NCI-H510A treated with DMSO at 0.1 percent for 48 hours (cell line): ENCODE measurements at places on chromosomes 6 and 20.

DNA sequence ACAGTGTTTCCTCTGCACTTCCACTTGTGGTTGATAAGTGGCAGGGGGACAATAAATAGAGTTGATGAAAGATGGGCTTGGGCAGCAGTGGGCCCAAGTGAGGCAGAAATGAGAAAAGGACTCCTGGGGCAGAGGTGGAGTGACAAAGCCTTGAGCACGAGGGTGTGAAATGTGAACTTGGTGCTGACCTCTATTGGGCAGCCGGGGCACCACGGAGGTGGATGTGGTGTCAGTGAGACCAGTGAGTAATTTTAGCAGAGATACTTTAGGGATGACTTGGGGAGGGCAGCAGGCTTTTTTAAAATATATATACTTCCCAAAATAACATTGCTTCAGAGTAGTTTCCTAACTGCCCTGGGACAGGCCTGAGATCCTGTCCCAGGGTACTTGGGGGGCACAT, 30.6 kb upstream of the MYLK2 start:
- no peak for DNase-seq

DNA sequence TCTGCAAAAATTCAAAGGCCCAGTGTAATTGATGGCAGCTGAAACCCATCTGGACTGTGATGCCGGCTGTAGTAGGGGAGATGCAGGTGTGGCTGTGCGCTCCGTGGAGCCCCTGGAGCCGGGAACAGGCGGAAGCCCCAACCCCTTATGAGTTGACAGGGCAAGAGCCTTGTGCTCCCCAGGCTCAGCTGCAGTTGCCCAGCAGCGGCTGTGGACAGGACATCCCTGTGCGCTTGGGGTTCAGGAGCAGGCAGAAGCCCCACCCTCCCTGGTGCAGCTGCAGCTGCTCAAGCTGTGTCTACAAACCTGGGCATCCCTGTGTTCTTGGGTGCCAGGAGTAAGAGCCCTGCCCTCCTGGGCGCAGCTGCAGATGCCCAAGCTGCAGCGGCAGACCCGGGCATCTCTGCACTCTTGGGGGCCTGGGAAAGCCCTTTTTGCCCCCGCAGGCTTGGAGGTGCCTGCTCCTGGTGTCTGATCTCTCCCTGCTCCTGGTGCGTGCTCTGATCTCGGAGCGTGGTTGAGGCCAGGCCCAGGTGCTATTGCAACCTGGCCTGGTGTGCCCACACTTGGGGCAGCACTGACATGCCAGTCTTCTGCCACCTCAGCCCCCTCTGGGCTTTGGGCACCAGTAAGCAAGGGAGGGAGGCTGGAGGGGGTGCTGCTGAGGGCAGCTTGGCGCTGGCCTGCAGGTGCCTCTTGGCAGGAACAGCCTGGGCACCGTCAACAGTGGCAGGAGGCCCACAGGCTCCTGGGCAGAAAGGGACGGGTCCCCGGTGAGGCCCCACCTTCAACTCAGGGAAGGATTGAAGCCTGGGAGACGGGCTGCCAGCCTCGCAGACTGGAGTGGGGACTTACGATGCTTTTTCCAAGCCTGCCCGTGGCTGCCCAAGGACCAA, 30.3 kb downstream of the OR2J2 start:
- no peak for DNase-seq

GRCh38 chr6:9540534-9541126, 874.2 kb downstream of the TFAP2A start:
- peak; percentile 0 for DNase-seq

GRCh38 chr6:92715991-92716390, 703.4 kb downstream of the EPHA7 start:
- DNase-seq, result no peak

DNA sequence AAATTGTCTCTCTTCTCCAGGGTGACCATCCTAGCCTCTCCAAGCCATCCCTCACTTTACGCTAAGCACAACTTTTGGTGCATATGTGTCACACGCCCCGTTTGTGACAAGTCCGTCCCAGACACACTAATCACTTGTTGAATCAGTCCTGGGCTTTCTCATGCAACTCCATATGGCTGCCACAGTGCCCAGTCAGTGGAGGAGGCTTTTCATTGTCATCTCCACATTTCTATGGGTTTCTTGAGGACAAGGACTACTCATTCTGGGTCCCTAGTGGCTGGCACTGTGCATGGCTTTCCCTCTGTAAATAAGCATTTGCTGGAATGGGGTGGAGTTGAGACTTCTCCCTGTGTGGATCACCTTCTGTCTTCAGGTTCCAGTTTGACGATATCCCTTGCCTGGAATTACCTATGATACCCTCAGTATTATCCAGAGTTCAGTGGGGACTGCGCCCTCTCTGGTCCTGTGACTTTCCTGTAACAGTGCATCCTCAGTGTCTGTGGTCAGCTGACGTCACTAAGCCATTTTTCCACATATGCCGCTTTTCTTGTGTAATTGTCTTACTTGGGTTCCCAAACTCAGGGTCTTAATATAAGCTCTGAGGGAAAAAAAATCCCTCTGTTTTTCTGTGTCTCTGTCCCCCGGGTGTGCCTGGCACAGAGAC, 59.8 kb upstream of the MYL9 start:
- no peak for DNase-seq

- no peak for DNase-seq
These were observed 263.5 kb upstream of the TAB2 start for GRCh38 chr6:149053848-149054558.

DNA sequence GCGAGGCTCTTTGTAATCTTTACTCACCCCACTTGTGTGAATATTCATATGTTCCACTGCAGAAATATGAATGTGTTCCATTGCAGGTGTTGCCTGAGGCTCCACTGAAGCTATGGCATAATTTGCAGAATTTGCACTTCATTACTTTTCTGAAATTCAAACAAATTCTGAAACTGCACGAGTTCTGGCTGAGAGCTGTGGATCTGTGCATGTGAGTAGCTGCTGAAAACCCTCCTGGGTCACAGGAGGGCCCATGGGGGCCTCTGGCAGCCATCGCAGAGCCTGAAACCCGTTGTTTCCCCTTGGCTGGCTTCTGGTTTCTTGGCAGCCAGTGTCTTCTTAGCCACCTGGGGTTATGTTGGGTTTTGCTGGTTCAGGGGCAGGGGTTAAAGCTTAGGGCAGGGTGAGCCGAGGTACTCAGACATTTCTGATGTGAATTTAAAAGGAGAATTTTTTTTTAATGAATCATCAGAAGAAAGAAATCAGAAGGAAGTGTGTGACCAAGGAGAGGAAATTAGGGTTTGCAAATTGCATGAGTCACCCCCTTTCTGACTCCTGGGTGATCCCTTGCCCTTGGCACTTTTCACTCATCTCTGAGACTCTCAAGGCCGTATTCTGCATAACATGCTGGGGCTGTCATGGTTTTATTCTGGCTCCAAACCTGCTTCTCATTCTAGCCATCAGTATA, 40.6 kb downstream of the TOX2 start:
- DNase-seq, result no peak

- no peak for DNase-seq
These were observed 23.6 kb upstream of the TGM6 start for GRCh38 chr20:2357114-2357513.

GRCh38 chr6:136920671-136921380, 1.3 kb upstream of the SLC35D3 start:
- DNase-seq, result no peak
